ENCODE measurements at places on chromosomes 7 and 10.

DNA sequence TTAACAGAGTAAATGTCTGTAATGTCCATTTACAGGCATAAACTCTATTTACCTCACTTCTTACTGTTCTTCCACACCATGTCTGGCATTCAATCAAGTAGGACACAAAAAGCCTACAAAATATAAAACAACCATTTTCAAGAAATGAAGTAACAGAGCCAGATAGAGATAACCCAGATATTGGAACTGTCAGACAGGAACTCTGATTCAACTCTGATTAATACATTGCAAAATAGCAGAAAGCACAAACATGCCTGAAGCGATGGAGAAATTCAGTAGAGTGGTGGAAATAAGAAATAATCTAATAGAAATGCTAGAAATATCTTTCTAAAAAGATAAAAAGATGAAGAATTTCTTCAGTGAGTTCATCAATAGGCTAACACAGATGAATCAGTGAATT is 964.4 kb downstream of the PCDH15 start:
- DNase-seq: peak; percentile 6

DNA sequence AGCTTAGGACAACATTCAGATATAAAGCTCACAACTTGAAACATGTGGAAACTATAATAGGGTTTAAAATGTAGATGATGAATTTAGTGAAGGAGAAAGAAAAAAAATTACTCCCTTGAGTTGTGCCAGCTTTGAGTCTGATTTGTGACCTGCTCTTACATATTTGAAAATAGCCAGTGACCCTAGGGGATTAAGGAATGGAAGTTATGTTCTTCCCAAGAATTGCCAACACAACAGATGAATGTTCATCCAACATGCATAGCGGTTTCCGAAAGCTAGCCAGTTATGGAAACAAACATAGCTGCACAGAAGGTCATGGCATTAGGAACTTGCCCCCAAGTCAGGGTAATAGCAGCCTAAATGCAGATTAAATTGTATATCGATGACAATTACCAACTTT is 10.8 kb downstream of the TMEM196 start:
- DNase-seq: peak; percentile 32

DNA sequence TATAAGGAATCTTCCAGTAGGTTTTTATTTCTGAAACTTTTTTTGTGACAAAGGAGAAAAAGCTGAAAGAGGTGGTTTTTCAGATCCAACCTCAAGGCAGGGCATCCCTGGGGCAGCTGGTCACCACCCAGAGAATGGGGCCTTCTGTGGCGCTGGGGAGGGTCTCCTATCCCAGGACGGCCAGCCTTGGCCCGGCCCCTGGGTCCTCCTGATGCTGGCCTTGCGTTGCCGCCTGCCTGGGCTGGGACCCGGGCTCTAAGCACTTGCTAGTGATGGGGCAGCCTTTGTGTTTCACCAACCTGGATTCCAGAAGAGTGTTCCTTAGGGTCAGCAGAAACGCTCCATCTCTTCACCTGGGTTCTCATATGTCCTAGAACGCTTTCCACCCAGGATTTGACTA is 16.3 kb downstream of the SHH start:
- no peak for DNase-seq

DNA sequence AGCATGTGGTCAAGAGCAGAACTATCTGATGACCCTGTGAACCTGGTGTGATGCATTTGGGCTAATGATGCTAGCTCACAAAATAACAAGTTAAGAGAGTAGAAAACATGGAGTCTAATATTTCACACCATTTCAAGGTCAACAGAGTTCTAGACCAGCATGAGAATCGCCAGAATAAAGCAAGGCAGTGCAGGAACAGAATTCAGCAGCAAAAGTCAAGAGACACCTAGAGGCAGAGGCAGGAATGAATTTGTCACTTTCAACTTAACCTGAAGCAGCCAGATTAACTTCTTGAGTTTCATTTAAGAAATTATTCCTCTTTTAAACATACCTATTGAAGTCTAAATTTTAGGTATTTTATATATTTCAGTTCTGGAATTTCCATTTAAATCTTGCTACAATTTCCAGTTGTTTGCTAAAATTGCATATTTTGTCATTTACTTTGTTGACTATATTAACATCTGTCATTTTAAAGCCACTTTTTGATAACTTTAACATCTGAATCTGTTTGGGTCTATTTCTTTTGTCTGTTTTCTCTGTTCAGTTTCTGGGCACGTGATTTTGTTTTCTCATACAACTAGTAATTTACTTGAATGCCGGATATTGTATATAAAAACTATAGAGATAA is 44.2 kb upstream of the PRSS58 start:
- peak; percentile 31 for DNase-seq

DNA sequence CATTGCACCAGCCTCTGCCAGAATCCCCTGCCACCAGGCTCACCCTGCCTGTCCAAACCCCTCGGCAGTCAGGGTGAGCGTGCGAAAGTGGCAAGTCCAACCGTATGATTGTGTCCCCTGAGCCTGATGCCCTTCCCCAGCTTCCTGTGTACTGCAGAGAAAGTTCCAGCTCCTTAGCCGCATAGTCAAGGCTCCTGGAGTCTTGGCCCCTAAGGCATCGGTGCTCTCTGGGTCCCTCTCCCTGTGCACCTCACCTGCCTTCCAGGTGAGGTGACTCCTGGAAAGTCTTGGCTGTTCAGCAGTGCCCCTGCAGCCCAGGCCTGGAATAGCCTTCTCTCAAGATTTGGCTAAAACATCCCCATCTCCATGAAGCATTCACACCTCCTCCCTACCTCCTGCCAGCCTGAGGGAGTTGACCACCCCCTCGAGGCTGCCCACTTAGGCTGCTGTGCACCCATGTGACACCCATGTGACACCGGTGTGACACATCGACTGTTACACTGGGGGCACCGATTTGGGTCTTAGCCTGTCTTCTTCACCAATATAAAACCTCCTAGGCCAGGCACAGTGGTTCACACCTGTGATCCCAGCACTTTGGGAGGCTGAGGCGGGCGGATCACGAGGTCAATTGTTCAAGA is 56.1 kb upstream of the ELN start:
- DNase-seq: no peak

DNA sequence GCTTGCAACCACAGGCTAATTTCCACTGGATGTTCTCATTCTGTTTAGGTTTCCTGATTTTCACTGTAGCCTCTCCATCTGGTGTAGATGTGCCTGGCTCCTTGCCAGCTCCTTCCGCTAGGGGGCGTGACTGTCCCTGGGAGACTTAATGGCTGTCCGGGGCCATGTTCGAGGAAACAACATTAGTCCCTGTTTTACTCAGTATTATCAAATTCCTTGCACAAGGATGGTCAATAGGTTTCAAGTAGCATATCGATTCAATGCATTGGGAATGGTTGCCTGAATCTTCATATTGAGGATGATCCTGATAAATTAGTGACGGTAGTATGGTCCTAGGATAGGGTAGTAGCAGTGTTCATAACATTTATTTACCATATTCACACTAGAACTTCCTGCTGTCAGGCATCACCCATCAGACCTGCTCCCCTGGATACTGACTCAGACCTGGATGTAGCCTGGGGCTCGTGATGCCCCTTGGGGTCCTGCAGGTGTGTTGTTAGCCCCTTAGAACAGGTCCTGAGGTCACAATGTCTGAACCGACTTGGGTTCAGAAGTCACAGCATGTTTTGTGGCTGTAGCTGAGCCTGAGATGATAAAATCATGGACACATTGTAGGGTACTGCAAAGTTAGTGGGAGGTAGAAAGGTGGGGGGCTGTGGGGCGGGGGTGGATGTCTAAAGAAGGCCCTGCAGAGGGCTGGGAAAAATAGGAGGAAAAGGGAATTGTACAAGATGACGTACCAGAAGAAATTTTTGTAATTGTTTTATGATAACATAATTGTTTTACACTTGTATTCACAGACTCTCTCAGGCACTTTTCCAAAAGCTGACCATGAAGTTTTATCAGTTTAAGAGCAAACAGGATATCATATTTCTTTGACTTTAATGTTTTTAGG is 8.9 kb upstream of the EXOC6 start:
- peak; percentile 44 for DNase-seq

GRCh38 chr7:39656415-39656814 is 33.0 kb downstream of the RALA start:
- DNase-seq: no peak

GRCh38 chr10:79250259-79250658 is 97.0 kb upstream of the PPIF start:
- DNase-seq: no peak

GRCh38 chr10:72334196-72334824 is 20.4 kb downstream of the DNAJB12 start:
- DNase-seq: peak; percentile 52

GRCh38 chr10:132021504-132022143 is 39.9 kb upstream of the BNIP3 start:
- no peak for DNase-seq

GRCh38 chr7:115153769-115154477 is 232.0 kb downstream of the MDFIC start:
- no peak for DNase-seq

DNA sequence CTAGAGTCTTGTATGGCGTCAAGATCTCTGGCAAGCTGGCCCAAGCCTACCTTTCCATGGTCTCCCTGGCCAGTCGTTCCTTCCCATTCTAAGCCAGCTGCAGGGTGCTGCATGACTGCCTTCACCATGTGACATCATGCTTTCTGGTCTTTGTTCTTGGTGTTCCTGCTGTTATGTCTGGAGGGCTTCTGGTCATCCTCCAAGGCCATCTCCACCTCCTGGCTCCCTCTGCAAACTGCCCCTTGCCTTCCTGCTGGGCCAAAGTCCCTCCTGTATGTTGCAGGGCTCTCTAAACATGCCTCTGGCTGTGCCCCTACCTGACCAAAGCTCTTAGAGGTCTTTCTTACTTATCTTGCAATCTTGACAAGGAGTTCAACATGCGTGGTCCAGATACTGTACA is 44.4 kb upstream of the SHH start:
- no peak for DNase-seq

- DNase-seq: no peak
These were observed 10.4 kb upstream of the FGFR2 start for GRCh38 chr10:121608469-121609190.

DNA sequence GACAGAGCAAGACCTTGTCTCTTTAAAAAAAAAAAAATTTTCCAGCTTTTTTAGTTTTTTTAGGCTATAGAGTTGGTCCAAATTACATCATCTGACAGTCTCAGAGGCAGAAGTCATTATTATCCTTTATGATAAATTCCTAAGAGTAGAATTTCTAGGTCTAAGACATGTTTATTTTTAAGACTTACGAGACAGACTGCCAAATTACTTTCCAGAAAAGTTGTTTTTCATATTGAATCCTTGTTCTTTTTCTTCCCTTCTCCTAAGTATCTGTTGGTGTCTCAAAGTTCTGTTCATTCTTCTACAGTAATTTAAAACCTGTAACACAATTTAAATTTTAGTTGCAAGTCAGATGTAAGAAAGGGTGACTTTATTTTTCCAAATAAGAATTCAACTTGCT is 421.4 kb downstream of the GALNT17 start:
- no peak for DNase-seq

- no peak for DNase-seq
These were observed 214.7 kb downstream of the EMX2 start for GRCh38 chr10:117757086-117757720.

DNA sequence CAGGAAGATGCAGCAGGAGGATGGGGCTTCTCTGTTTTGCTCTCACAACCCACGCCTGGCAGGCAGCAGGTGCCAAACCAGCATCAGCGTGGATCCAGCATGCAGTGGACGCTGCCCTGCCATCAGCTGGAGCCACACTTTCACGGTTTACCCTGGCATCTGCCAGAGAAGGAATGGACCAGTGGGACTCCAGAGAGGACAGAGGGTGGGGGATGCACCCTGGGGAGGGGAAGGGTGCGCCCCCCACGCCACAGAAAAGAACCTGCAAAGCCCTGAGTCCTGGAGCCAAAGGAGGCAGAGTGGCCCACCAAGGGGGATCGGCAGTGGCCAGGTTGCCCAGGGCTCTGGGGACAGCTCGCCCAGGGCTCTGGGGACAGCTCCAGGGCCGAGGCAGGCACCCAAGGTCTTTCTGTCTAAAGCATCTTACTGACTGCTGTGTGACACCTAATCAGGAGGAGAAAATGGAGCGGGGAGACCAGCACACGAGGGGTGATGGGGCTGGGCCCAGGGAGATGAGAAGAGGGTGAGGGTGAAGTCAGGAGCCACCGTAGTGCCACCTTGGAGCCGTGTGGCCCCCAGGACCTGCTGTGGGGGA is 225.1 kb downstream of the DNAJB6 start:
- no peak for DNase-seq

DNA sequence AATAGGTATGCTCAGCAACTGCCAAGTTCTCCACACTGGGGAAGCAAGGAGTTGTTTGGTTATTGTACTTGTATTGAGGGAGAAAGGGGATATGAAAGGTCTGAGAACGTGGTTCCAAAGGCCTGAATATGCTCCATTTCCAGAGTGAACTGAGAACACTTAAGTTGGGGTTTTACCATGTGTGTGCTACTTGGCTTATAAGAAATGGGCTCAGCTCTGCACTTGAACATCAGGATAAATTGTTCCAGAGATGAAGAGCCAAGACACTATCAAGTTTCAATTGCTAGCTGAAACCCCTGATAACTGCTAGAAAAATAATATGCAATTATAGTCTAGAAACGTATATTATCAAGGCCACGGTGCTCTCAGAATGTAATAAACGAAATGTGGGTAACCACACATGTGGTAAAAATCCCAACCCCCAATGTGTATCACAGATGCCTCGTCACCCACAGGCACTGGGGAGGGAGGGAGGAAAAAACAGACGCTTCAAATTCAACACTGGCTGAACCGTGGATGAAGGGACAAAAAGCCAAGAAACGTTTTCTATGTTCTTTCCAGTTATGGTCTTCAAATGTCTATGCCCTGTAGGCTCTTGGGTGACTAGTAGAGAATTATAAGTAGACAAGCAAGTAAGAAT is 16.3 kb downstream of the ELMO1 start:
- no peak for DNase-seq

GRCh38 chr10:109696462-109696861 is 226.8 kb downstream of the XPNPEP1 start:
- DNase-seq: no peak

GRCh38 chr7:42139751-42140150 is 97.3 kb downstream of the GLI3 start:
- no peak for DNase-seq

DNA sequence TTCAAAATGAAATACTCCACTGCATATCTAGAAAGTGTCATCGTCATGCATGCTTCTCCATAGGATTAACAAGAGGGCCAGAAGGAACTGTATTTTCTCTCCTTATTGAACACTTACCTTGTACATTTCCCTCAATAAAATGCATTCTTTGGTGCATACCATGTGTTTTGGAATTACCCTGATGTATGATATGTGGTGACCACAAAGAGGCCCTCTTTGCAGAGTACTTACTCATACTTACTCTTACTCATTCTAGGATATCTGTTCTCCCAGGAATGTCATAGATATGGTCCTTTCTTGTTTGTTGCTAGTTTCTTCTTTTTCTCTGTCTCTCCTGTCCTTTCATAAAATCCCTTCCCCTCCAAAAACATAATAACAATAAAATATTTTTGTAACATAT is 1087.1 kb upstream of the POT1 start:
- no peak for DNase-seq

GRCh38 chr7:57403601-57404342 is 46.2 kb upstream of the ZNF716 start:
- DNase-seq: peak; percentile 36

DNA sequence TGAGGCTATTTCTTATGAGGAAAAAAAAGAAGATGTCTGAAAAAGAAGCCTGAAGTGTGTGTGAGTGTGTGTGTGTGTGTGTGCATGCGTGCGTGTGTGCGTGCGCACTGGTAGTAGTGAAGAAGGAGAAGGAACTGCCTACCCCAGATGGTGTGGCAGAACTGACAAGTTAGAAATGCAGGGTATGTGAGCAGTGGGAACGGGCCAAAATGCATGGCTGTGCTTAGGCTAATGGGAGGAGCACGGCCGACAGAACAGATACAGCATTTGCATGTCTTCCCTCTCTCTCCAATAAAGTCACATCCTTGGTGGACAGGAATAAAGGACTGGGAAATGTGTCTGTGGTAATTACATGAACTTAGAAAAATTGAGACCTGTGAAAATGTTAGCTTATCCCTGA is 94.3 kb downstream of the IDE start:
- no peak for DNase-seq
